ENCODE measurements at places on chromosomes 2 and 18.

GRCh38 chr2:1796232-1796930 is 52.1 kb upstream of the PXDN start:
- DNase-seq = no peak

DNA sequence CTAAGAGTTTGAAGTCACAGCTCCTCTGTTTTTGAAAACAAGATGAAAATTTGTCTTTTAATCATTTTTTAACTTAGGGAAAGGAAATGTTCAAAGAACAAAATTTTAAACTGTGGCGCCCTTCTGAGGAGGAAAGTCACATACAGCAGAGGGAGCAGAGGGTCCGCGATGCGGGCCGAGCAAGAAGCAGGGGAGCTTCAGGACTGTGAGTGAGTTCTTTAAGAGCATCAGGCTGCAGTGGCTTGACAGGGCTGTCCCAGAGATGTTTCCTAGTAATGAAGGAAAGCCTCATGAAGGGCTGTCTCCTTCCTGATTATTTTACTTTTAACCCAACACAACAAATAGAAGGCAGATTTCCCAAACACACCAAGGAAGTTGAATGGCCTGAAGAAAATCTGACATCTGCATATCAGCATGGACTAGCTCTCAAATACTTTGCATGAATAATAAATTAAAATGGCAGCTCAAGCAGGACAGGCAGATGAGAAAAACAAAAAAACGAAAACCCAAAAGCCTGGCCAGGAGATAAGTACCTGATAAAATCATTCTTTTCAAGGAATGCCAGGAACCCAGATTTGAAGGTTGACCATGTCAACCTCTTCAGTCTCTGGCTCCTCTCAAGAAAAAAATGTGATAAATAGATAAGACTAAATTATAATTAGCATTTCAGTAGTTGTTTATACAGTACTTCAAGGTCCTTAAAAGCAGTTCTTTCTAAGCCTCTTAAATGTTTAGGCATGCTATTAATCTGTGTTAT is 60.8 kb downstream of the SLC40A1 start:
- DNase-seq = no peak

GRCh38 chr2:235592430-235592829 is 98.6 kb downstream of the AGAP1 start:
- no peak for DNase-seq

- DNase-seq = no peak
Measured at GRCh38 chr18:8911408-8912340, 190.8 kb upstream of the NDUFV2 start.

DNA sequence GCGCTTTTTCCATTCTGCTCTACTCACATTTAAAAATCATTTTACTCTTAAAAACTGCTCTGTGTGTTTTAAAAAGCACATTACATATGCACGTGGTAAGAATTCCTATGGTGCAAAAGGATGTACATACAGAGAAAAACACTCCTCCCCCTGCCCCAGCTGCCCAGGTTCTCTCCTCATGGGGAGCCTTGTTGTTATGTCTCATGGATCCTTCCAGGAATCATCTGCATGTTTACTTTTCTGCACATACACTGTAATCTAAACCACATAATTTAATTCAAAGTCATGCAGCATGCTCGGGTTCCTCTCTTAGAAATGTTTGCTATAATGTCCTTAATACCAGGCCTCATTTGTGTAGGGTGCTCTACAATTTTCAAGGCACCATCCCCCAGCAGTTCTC is 243.3 kb downstream of the LOXHD1 start:
- DNase-seq = no peak

GRCh38 chr2:46072101-46072820 is 224.9 kb upstream of the EPAS1 start:
- peak; percentile 65 for DNase-seq

GRCh38 chr2:38370664-38371063 is 6.4 kb downstream of the ATL2 start:
- no peak for DNase-seq

DNA sequence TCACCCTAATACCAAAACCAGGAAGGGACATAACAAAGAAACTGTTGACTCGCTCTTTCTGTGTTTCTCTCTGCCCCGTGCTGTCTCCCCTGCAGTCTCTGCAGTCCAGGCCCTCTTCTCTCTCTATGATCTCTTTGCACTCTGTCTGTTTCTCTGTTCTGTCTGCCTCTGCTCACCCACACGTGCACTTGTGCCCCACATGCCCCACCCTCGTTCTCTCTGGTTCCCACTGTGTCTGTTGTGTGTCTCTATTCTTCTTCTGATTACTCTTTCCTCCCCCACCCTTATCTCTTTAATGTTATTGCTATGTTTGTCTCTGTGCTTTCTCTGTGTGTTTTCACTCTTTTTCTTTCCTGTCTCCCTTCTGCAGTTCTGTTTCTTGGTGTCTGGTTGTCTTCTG is 54.0 kb downstream of the NAT8 start:
- DNase-seq = no peak

- no peak for DNase-seq
Measured at GRCh38 chr18:78738076-78738690, 241.4 kb upstream of the SALL3 start.

- no peak for DNase-seq
Measured at GRCh38 chr2:196963043-196963442, 36.5 kb upstream of the PGAP1 start.

GRCh38 chr2:43307046-43307445 is 80.6 kb upstream of the ZFP36L2 start:
- DNase-seq = no peak

DNA sequence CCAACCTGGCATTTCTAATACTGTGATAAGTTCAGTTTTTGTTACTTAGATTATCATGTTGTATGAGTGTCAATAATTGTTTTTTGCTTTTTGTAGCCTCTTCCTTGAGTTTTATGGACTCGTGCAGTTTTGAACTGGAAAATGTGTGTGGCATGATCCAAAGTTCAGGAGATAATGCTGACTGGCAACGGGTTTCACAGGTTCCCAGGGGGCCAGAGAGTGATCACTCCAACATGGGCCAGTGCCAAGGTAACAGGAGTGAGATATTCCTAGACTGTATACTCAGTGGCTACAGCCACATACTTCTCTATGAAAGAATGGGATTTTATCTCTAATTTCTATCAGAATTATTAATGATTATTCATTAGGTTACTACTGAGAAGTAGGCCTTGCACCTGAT is 18.2 kb downstream of the MEP1B start:
- no peak for DNase-seq

DNA sequence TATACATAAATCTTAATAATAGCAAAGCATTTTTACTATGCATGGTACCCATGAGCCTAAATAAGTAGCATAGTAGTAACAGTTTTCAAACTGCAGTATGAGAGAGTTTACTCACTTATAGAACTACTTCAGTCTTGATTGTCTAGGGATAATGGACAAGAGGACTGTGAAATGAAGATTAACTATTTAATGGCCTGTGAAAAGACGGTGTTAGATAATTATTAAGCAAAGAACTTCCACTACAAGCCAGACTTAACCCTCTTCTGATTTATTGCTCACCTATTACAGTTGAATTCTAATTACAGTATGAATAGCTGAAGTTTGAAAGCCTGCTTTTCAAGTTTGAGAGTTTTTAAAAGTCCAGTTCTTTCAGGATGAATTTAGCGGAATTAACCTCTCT is 18.9 kb downstream of the PIK3C3 start:
- no peak for DNase-seq

DNA sequence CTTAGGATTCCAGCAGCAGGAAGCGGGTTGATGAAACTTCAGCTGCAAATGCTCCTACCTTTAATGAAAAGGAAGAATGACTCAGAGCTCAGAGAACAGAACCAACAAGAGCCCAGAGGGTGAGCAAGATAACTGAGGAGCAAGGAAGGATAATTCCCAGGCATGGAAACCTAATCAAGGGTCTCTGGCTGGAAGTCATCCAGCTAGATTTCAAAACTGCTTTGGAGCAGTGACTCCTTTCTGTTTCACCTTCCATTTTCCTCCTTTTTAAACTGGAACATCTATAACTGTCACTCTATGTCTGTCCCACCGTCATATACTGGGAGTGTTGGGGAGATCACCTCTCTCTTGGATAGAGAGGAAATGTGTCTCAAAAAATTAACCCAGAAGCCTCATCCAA is 148.4 kb upstream of the RAB6C start:
- no peak for DNase-seq

GRCh38 chr18:55096263-55096951 is 137.1 kb upstream of the CCDC68 start:
- peak; percentile 83 for DNase-seq

GRCh38 chr2:129957891-129958290 is 21.6 kb upstream of the RAB6C start:
- DNase-seq = no peak

DNA sequence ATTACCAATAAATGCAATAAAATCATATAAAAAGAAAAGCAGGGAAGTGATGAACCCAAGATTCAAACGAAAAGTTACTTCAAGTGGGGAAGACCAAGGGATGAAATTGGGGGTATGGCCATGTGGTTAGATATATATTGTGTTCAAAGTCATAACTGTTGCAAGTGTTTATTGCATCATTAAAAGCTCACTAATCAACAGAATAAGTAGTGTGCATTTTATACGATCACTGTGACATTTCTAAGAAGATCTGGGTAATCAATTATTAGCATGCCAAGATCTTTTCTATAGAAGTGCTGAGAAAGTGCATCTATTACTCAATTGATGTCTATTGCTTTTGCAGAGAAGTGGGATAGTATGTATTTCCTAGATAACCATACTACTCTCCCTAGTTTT is 52.9 kb downstream of the VSNL1 start:
- DNase-seq = no peak
